ENCODE measurements at places on chromosomes 5 and 9.

GRCh38 chr9:114454652-114455051 lies 50.6 kb downstream of the WHRN start:
- no peak for DNase-seq

DNA sequence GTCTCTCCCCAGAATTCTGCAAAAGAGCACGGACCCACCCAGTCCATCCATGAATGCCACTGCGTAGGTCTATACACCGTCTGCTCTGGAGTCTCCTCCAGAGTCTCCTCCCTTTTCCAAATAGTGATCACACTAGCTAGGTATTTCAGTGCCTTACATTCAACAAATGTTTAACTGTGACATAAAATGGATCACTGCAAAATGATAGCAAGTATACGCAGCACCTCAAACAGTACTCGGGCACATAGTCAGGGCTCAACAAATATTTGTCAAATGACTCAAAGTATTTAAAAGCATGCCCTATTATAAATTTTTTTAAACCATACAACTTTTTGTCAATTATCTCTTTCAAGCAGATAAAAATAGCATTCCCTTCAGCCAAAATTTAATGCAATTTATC lies 60.5 kb downstream of the TLE1 start:
- DNase-seq: no peak

DNA sequence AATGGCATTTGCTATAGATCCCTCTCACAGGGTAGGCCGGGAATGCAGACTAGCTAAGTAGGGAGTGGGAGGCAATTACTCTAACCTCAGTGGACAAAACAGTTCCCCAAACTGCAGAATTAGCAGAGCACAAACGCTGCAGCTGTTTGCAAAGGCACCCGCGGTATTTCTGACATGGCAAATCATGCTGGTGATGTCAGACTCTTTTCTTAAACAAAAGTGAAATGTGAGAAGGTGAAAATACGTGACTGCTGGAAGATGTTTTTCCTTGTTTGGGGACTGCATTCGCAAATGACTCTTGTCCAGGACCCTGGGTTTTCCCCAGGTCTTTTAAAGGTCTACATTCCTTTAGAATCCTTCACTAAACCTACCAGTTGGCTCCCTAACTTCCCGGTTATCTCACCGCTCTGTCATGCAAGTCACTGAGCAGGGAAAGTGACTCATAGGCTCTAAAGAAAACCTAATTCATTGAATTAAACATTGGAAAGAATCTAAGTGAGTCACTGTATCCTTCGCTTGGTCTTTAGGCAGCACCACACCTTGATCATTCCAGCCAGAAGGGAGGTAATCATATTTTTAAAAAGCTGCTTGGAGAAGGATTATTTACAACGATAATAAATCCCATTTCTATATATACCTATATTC lies 91.5 kb upstream of the DNAH5 start:
- no peak for DNase-seq

DNA sequence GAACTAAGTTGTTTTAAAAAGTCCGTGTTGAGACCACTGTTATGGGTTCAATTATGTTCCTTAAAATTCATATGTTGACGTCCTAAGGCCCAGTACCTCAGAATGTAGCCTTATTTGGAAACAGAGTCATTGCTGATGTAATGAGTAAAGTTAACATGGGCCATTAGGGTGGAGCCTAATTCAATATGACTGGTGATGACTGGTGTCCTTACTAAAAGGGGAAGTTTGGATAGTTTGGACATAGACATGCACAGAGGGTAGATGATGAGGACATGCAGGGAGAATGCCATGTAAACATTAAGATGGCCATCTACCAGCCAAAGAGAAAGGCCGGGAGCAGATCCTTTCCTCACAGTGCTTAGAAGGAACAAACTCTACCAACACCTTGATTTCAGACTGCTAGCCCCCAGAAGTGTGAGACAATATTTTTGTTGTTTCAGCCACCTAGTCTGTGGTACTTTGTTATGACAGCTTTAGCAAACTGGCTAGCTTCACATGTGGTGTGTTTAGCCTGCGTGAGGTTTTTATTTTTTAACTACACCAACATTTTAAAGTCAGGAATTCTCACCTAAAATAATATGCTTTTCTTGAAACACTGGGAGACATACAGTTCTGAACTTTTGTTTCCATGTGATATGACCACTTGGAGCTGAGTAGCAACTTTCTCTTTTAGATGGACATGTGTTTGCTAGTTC lies 135.3 kb downstream of the YIPF5 start:
- DNase-seq: no peak

DNA sequence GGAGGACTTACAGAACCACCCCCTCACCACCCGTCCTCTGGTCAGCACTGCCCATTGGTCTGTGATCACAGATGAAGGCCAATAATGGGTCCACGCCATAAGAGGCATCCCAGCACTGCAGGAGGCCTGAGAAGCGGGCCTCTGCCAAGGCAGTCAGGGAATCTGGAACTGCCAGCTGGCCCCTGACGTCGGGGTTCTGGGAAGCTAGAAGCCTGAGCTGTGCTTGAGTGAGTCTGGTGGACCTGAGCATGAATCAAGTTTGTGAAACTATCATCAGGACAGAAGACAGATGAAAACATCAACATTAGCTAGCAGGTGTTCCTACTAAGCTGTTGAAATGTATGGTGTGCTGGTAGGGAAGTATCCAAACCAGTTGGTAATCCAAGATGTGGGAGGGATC lies 7.8 kb downstream of the ANGPTL2 start:
- DNase-seq: no peak
